ENCODE measurements at places on chromosomes 5 and 9.

GRCh38 chr5:88190106-88190834 is 78.4 kb downstream of the TMEM161B start:
- no peak for DNase-seq

GRCh38 chr5:10333154-10334006 is 20.1 kb upstream of the MARCHF6 start:
- DNase-seq = no peak

DNA sequence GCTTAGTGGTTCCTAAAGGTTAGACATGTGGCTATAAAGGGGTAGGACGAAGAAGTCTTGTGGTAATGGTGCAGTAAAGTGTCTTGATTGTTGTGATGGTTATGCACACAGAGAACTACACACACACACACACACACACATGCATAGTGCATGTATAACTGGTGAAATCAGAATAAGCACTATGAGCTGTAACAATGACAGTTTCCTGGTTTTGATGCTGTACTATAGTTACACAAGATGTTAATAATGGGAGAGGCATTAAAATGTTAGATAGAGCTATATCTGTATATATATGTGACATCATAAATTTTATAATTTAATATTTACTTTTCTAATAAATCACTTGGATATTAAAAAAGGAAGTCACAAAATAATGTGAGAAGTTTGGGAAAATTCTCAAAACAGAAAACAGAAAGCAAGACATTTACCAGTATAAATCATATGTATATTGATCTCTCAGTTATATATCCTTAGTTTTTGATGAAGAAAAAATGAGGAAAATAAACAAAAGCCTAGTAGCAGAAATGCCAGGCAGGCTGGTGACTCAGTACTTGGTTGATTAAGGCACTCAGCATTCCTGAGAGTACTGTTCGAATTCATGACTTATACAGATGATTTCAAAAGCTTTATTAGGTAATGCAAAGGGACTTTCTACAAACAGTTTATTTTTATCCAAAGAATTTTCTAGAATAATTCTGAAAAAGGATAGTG is 350.5 kb upstream of the DAB2 start:
- DNase-seq = no peak

DNA sequence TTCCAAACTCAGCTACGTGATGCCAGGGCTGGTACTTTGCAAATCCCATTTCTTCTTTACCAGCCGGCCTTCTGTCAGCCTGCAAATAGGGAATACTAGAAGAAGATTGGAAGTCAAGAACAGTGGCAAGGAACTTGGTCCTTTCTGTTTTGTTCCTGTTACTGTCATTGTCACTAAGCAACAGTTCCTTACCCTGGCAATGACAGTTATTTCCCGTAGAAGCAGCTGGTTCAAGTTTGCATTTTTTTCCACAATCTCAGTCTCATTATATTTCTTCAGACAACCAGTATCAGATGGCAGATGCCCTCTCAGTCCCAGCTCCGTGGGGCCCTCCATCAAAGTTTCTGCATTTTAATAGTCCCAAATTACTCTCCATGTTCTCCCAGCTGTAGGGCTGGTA is 9.1 kb upstream of the C1QTNF2 start:
- DNase-seq = no peak

- no peak for DNase-seq
These were observed 94.5 kb downstream of the GRIA1 start for GRCh38 chr5:153584960-153585359.

Measured in stimulated activated CD4-positive, alpha-beta T cell treated with anti-CD3 and anti-CD28 coated beads, Interleukin-1b, Interleukin-23, amount 100 ng/mL, for 1 hour (primary cell).